ENCODE measurements at places on chromosomes 3 and 15.

DNA sequence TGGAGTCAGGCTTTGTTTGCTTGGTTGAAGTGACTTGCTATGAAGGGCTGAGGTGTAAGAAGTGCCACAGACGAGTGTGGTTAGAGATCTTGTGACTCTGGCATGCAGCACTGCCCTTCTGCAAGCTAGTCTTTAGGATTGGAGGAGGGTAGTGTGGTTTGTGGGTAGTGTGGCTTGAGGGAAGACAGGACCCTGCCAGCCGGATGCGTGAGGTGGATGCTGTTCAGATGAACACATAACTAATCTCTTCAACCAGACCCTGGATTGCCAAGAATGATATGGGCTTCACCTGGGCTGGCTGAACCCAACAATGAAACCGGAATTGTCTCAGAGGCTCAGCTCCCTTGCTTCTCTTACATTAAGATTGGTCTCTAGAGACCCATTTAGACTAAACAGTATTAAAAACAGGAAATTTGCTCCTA is 32.7 kb downstream of the STARD9 start:
- DNase-seq: peak; percentile 50

- DNase-seq: no peak
These were observed 19.2 kb downstream of the FOXP1 start for GRCh38 chr3:71564361-71564760.

DNA sequence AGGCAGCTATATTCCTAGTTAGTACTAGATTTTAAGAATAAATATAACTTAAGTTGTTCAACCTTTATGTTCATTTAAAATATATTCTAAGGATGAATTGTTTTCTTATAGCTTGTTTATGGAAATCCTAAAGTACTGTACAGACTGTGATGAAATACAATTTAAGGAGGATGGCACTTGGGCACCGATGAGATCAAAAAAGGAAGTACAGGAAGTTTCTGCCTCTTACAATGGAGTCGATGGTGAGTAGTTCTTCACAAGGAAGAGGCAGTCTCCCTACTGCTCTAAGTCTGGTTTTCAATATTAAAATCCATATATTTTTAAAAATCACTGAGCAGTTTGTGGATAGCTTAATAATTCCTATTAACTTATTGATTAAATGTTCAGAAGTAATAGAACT is 29.6 kb downstream of the CALML4 start:
- DNase-seq: no peak

GRCh38 chr3:136559896-136560295 is 192.3 kb downstream of the STAG1 start:
- no peak for DNase-seq

Measured in GM06990 (cell line).